ENCODE measurements at places on chromosomes 3 and 15.

DNA sequence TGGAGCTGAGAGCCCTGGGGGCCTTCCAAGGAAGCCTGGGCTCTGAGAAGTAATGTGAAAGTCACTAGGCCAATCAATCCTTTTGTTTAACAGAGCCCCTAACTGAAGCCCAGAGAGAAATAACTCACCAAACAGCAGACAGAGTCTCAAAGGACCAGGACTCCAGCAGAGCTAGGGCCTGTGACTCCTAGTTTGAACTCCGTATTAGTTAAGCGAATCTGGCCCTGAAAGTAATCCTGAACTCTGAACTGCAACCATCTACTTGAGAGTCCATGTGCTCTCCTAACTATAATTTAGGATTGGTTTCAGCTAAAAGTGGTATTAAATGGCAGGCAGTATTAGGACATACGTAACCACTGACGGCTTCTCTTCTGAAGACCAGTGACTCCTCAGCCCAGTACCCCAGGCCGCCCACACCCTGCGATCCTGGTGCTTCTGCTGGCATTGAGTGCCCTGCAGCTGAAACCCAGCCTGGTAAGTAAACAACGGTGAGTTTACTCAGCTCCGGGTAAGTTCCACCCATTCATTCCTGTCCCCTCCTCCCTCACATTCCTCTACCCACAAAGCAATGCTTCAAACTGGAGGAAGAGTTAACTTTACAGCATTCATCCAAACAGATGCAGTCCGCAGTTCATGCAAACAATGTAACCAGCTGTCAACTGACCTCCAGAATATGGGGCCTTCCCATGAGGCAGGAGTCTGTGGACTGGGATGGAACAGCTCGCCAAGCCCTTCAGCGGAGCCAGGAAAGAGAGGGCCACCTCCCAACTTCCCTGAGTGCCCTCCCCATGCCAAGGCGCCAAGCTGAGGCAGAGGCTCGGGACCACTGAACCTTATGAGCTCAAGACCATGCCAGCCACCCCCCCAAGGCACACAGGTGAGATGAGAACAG, 7.3 kb downstream of the MYO5C start:
- DNase-seq = peak; percentile 76

GRCh38 chr3:188583341-188584161, 429.6 kb downstream of the LPP start:
- DNase-seq = peak; percentile 20

DNA sequence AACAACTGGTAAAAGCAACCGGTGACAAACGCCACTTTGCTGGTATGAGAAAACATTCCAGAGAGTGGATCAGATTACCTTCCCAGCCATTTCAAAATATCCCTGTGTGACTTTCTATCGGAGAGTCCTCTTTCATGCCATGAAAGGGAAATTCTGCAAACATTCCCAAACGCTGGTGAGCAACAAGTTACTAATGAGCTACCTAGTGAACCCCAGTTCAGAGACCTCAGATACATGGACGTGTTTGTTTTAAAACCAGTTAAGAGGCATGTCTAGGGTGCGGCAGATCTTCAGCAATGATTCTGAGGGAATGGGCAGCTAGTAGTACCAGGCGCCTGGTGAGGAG, 418.2 kb upstream of the NR2F2 start:
- no peak for DNase-seq

GRCh38 chr3:39474126-39474515, 6.6 kb downstream of the MOBP start:
- no peak for DNase-seq

DNA sequence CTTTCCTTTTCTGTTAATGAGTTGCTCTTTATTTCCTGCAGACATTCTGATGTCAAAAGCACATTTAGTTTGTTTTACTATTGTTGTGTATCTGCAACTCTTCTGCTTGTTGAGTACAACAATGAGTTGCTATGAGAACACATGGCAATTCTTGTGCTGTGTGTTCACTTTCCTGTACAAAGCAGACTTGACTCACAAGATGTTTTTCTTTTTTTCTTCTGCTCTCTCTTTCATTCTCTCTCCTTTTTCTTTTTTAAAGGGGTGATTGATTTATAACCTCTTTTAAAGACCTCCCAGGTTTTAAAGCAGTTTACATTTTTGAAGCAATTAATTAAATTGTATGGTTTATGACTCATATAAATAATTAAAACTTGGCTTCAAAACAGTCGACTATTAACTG, 31.6 kb upstream of the ABHD10 start:
- no peak for DNase-seq

DNA sequence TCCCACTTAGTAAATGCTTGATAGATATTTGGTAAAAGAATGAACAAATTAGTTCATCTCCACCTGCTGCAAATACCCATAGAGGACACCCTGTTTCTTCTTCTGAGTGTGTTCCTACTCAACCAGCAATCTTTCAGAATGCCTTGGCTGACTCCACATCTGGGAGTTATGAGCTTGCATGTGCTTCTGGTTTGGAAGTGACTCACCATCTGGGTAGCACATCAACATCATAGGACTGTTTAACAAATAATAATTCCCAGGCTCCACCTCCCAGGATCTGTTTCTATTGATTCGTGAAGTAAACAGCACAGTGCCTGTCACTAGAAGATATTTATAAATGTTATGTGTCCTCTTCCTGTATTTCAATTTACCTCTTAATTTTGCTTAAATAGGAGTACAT, 580.1 kb downstream of the ROBO2 start:
- no peak for DNase-seq

GRCh38 chr15:33834892-33835743, 133.2 kb upstream of the CHRM5 start:
- no peak for DNase-seq

DNA sequence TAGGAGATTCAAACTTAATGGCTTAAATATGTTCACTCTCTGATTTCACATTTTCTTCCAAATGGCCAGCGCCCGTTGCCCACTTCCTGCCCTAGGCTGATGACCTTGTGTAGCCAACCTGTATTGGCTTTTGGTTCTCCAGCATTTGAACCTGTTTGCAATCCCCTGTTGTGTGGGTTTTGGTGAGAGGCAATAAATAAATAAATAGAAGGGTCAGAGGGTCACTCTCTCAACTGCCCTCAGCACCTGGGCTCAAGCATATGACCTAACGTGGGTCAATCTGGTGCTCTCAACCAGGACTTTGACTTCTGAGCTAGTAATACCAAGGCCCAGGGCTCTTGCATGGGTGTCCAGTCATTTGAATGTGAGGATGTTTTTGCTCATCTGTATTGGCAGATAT, 1.8 kb upstream of the SRP14 start:
- DNase-seq = no peak

GRCh38 chr15:47963265-47963664, 157.5 kb upstream of the SLC24A5 start:
- DNase-seq = no peak

GRCh38 chr15:99735868-99736267, 2.6 kb upstream of the LYSMD4 start:
- DNase-seq = no peak

DNA sequence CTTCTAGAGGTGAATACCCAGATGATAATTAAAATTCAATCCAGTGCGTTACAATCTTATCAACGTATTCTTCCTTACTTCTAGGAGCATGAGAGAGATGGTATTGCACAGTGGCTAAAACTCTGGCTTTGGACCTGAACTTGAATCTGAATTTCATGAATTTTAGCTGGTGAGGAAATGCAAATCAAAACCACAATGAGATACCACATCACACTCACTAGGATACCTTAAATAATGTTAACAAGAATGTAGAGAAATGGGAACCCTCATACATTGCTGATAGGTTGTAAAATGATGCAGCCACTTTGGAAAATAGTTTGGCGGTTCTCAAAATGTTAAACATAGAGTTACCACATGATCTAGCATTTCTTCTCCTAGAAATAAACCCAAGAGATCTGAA, 47.1 kb upstream of the TSC22D2 start:
- no peak for DNase-seq

Measured in SJSA1 (cell line).